ENCODE measurements at places on chromosomes 7 and 10.

DNA sequence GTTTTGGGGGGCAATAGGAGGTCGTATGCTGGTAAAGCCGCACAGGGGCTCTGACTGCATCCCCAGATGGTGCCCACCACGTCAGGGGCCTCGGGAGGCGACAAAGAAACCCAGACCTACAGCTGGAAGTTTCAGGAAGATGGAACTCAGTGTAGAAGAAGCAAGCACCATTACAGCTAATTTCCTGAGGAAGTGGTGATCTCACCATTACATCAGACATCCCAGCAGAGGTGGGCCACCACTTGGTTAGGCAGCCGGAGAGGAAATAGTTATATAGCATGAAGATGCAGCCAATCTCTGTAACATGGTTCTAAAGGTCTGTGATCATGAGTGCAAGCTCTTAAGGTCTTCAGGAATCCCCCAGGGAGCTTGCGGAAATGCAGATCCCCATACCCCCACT is 127.3 kb upstream of the PCBD1 start:
- DNase-seq = no peak

DNA sequence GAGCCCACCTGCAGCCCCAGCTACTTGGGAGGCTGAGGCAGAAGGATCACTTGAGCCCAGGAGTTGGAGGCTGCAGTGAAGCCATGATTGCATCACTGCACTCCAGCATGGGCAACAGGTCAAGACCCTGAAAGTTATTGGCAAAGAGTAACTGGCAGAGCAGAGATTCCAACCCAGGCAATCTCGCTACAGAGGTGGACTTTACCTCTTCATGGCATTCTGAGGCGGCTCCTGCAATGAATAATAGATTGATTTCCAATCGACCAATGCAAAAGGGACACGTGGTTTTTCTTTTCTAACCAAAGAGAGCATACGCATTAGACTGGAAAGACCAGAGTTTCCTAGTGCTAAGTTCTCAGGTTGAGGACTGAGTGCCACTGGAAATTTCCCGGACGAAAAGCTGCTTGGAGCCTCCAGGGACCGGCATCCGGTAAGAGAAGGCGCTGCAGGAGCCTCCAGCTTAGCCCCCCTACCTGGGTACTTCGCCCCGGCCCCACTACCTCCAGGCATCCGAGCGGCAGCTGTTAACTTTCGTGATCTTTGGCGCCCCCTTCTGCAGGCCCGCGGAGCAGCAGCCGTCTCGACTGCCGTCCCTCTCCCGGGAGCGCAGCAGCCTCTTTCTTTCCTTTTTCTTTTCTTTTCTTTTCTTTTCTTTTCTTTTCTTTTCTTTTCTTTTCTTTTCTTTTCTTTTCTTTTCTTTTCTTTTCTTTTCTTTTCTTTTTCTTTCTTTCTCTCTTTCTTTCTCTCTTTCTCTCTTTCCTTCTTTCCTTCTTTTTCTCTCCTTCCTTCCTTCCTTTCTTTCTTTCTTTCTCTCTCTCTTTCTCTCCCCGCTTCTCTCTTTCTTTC is 4.1 kb downstream of the MBLAC1 start:
- DNase-seq = peak; percentile 54

GRCh38 chr10:30639946-30640786 is 10.6 kb upstream of the LYZL2 start:
- peak; percentile 67 for DNase-seq

GRCh38 chr7:50310361-50310760 is 5.8 kb downstream of the IKZF1 start:
- no peak for DNase-seq

DNA sequence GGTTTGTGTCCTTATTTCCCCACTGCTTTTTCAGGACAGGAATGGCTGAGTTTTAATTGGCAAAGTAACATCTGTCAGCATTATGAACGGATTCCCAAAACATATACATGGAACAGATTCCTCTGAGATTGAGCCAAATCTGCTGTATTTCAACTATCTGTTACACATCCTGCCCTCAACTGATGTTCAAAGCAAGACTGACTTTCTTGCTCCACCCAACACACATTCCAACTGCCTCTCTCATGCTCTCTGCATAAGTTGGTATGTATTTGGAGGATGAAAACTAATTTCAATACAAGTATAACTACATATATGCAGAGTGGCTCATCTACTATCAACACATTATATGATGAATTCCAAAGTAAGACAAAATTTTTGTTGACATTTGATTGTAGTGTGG is 342.2 kb downstream of the GATA3 start:
- peak; percentile 62 for DNase-seq

Data from fibroblast of skin of scalp (primary cell).